ENCODE measurements at places on chromosomes 13 and 19.

DNA sequence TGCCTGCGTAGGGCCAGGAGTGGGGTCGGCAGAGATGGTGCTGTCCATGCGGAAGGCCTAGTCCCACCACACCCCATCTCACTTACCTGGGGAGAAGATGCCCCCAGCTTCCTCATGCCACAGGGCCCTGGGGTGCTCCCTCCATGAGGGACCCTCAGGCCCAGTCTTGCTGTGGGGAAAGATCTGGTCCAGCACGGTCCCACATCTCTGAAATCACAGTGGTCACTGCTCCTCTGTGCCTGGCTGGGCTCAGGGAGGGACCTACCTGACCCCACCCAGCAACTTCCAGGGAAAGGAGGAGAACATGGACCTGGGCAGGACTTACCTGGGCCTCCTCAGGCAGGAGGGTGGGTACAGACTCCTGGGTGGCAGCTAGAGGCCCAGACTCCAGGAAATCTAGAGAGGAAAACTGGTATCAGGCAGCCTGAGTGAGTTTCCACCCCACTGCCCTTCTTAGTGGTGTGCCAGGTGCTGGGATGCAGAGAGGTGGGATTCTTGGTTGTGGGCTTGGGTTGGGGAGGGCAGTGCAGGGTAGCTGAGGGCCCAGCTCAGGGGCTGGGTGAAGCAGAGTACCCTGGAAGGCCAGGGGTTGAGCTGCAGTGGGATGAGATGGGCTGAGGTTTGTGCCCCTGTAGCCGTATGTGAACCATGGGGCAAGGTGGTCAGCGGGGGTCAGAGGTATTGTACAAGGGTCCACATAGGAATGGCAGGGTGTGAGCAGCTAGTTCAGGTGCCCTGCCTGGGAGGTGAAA, 3.8 kb downstream of the MZF1 start:
- DNase-seq, result no peak

- no peak for DNase-seq
Observed at GRCh38 chr13:20814224-20814910, 40.6 kb upstream of the EEF1AKMT1 start.

GRCh38 chr13:27170516-27171243, 931 bp downstream of the USP12 start:
- DNase-seq, result peak; percentile 43

- DNase-seq, result no peak
Observed at GRCh38 chr13:112843392-112844111, 125.5 kb upstream of the MCF2L start.

GRCh38 chr13:23074075-23074828, 106.5 kb upstream of the SGCG start:
- DNase-seq, result no peak

DNA sequence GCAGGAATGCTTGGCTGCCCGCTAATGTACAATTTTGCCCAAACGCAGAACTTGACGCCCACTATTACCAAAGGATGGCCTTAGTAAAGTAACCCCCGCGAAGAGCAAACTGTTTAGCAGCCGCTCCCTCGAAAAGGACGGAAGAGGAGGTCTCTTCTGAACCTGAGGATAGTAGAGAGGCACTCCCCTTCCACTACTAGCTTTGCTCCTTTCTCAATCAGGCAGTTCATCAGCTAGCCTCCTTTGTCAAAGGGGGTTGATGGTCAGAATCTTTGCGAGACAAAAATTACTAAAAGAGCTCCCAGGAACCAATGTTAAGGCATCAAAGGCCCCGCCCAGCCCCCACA, 534 bp downstream of the CAB39L start:
- DNase-seq, result peak; percentile 15

DNA sequence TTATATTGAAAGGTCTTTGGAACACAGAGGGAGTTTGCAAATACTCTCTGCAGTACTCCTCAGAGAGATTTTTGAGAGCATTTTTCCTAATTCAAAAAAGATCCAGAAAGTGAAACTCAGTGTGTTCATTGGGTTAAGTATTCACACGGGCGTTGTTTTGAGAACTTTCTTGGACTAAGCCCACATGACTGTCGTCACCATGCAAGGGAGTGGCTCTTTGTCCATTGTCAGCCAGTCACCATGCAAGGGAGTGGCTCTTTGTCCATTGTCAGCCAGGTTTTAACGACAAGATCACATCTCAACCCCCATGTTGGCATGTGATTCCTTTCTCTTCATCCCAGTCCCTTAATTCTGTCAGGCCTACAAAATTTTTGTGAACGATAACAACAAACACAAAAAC, 81.2 kb upstream of the STK24 start:
- DNase-seq, result no peak
